Left lung (tissue), 14 donors: ENCODE measurements at places on chromosomes 2 and 18. TPM values are rescaled to one million over a fixed set of nuclear protein-coding genes. Genes with fewer than 3 reads are reported as not detected.
A peak's percentile ranks its signal among the peaks of the same experiment; 100 is the strongest.

DNA sequence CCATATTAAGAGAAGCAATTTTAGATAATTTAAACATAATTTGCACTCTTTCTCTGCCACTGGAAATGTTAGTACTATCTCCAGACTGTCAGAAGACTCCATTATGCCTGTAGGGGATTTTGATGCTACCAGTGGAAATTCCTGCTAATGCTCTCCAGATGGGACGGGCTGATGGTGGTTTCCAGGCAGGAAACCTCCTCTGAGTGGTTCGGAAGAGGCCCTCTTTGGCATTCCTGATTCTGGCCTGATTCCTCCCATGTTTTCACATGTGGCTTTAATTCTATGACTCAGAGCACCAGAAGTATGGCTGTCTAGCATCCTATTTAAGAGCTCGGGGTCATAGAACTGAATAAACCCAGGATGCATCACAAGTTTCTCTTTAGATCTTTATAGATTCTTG lies 70.9 kb upstream of the ST6GAL2 start:
- DNase-seq, result peak; percentile 5

DNA sequence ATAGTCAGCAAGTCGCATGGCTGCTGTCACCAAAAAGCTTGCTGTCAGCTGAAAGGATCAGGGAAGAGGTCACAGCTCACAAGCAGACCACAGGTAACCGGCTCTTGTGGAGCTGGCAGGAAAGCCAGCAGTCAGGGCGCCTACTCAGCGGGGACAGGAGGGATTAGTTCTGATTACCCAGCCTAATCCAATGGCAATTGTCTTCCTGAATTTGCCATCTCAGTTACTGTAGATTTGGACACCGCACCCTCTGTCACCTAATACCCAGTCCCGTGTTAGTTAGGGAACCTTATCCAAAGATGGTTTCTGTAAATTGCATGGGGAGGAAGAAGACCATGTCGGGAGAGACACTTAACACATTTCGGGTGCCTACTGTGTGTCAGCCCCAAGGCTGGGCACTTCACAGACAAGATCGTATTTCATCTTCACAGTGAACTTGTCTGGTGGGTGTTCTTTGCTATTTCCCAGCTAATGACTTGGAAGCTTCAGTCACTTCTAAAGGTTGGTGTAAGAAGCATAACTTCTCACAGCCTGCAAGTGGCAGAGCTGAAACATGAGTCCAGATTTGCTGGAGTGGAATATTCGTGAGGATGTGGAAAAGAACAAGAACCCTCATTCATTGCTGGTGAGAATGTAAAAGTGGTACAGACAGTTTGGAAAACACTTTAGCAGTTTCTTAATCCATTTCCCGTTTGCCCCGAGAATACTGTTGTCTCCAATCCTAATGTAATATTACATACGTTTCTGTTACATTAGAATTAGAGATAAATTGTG lies 9.9 kb downstream of the ALPK2 start:
- no peak for DNase-seq

SERPINB8 gene
- 3.3 TPM for polyA plus RNA-seq

DNA sequence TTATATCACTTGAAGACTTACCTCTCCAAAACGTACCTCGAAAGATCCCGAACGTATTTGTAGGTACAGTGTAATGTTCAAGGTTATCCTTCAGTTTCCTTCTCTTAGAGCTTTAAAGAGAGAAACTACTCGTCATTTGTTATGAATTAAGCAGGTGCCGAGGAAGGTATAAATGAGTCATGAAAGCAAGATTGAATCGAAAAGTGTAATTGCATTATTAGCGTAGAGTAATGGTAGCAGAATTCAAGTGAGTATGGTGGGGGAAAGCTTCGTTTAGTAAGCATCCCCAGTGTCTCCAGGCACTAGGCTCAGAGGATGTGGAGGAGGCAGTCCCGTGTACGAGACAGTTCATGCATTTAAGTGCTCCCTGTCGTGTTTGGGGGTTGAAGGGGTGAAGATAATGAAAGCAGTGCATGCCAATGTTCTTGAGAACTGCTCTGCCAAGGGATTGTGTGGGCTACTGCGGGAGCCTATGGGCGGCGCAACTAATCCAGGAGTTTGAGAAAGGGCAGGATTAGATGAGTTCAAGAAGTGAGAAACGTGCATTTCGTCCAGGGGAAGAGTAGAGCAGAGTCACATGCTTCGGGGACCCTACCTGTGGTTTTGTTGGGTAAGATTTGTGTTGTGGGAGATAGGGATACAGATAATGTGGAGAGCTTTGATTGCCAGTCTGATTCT lies 858 bp downstream of the POLR1B start:
- DNase-seq, result no peak
